ENCODE measurements at places on chromosomes 3 and 15.

- DNase-seq: no peak
These were observed 399.7 kb downstream of the VPS13C start for GRCh38 chr15:61660579-61660978.

- DNase-seq: no peak
These were observed 39.6 kb downstream of the LIPC start for GRCh38 chr15:58471348-58471747.

DNA sequence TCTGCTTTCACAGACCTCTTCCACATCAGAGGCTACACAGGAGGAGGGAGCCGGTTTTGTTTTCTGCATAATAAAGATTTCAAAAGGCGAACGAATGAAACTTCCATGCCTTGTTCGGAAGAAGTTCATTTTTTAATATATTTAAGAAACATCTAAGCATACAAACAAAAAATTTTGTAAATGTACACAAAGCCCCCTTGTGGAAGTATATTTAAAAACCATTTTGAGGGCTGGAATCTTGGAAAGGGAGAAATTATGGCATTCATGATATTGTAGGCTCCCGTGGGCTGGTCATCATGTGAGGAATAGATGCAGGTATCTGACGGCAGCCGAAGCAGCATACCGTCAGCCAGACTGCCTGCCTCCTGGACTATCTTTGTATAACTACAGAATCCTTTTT is 90.4 kb downstream of the MECOM start:
- no peak for DNase-seq

DNA sequence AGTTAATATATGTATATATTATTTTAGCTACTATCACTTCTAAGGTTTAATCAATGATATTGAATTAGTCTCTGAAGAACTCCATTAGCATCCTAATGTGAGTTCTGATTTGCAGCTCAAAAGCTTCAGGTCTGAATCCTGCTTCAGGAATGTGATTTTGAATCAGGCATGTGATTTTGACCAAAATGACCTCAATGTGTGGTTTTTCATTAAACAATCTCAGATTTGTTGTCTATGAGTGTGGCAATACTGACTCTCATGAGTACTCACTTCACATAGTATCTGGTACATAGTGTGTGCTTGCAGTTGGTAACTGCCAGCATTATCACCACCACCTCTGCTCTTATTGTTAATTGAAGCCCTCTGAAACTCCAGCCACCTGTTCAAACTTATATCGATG is 251.0 kb downstream of the KCNH8 start:
- DNase-seq: no peak
